ENCODE measurements at places on chromosomes 13 and 19.

DNA sequence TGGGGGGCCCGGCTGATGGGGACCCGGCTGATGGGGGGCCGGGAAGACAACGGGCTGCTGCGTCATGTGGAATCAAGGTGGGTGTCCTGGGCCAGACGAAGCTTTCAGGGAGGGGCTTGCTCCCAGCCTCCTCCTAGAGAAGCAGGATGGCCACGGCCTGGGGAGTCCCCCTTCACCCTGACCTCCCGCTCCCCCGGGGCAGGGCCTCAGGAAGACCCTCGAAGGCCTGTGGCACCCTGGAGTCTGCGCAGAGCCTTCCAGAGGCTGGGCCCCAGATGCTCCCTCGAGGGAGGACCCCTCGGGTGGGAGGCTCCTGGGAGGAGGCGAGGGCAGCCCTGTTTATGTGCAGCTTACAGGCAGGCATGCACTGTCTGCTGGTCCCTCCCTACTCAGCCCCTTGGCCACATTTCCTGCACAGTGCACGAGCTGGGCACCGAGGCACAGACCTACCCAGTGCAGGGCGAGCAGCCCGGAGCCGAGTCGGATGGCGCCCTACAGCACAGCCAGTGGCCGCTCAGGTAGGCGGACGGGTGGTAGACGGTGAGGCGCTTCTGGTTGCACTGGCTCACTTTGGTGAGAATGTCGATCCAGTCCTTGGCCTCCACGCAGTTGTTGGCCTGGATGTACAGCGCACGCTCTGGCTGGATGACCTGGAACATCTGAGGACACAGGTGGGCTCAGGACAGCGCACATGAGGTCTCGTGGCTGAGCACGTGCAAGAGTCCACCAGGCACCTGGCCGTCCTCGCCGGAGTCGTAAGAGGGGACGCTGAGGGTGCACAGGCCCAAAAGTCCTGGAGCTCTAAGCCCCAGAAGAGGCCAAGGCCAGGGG, 22.4 kb upstream of the C13orf46 start:
- H3K27ac ChIP-seq, result no peak overlapping the region
- peaks cover 5% of the 10 kb centered on the region for H3K36me3 ChIP-seq
- no peak for DNase-seq
- no peak overlapping the region for H3K4me3 ChIP-seq

DNA sequence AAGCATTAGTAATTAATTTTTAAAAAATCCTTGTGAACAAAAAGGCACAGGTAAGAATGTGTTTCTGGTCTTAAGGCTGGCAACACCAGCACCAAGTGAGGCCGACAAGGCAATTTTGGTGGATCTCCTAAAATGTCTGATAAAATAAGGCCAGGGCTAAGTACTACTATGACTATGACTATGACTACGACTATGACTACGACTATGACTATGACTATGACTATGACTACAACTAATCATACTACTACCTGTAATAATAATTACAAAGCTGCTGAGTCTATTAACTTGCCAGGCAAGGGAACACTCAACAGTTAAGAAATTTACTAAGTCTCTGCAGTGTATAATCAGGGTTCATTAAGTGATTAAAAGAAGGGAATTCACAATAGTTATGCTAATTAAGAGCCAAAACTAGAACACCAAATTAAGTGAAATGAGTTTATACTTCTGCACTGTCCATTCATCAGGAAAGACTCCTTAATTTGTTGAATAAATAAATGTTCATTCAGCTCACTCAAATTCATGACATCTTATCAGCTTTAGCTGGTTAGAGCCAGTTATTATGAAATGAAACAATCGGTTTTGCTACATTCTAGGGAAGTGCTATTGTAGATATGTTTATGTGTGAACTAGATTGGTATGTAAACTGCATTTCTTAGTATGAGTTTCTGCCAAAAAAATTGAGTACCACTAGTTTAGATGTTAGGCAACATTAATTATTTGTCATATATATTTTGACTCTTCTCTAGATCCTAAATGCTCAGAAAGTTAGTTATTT, 1626.2 kb upstream of the PCDH20 start:
- H3K4me3 ChIP-seq, result no peak overlapping the region
- no peaks in the 10 kb centered on the region for H3K36me3 ChIP-seq
- H3K27ac ChIP-seq, result no peak overlapping the region
- no peaks in the 10 kb centered on the region for H3K27me3 ChIP-seq
- H3K4me1 ChIP-seq, result no peaks in the 10 kb centered on the region

GRCh38 chr13:45016792-45017425, 27.6 kb downstream of the GPALPP1 start:
- H3K4me1 ChIP-seq, result no peaks in the 10 kb centered on the region
- no peaks in the 10 kb centered on the region for H3K27me3 ChIP-seq
- peaks cover 8% of the 10 kb centered on the region for H3K36me3 ChIP-seq
- no peak for DNase-seq
- H3K27ac ChIP-seq, result no peak overlapping the region

DNA sequence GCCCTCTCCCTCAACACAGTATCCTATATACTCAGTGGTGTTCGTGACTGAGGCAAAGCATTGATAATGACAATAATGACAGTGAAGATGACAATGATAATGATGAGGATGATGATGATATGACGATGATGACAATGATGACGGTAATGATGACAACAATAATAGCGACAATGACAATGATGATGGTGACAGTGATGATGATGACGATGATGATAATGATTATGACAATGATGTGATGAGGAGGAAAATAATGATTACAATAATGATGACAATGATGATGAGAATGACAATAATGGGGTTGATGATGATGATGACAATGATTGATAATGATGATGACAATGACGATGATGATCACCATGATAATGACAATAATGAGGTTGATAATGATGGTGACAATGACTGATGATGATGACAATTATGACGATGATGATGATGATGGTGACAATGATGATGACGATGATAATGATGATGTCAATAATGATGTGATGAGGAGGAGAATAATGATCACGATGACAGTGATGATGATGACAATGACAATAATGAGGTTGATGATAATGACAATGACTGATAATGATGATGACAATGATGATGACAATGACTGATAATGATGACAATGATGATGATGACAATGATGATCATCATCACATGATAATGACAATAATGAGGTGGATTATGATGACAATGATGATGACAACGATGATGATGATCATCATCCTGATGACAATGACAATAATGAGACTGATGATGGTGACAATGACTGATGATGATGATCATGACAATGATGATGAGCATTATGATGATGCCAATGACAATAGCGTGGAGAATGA, 16.7 kb downstream of the ELSPBP1 start:
- H3K27me3 ChIP-seq, result peaks cover 16% of the 10 kb centered on the region
- H3K4me1 ChIP-seq, result no peaks in the 10 kb centered on the region
- DNase-seq, result no peak

- H3K4me1 ChIP-seq, result no peaks in the 10 kb centered on the region
- no peak overlapping the region for H3K4me3 ChIP-seq
- no peak overlapping the region for H3K27ac ChIP-seq
- no peaks in the 10 kb centered on the region for H3K36me3 ChIP-seq
- no peak for DNase-seq
Measured at GRCh38 chr13:59088716-59089115, 1075.0 kb downstream of the DIAPH3 start.

DNA sequence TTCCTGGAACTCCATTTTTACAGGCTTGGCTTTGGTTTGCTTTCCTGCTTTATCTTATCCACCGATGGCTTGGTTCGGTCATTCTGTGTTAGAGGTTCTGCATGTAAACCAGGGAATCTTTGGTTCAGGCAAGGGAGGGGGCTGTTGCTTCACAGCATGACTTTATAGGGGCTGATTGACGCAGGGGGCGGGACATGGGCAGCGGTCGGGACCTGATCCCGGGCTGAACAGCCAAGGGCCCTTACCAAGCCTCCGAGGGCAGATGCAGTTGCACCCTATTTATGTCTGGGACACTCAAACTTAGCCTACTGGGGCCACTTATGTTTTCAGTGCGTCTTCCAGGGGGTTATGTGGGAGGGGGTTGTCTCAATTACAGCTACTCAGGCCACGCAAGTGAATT, 312.4 kb downstream of the ZNF536 start:
- H3K4me1 ChIP-seq, result peaks cover 48% of the 10 kb centered on the region
- DNase-seq, result no peak
- no peak overlapping the region for H3K4me3 ChIP-seq
- no peak overlapping the region for H3K27ac ChIP-seq
- H3K36me3 ChIP-seq, result no peaks in the 10 kb centered on the region

GRCh38 chr19:34645551-34645950, 31.4 kb downstream of the SCGB2B2 start:
- DNase-seq, result no peak
- H3K4me1 ChIP-seq, result no peaks in the 10 kb centered on the region

DNA sequence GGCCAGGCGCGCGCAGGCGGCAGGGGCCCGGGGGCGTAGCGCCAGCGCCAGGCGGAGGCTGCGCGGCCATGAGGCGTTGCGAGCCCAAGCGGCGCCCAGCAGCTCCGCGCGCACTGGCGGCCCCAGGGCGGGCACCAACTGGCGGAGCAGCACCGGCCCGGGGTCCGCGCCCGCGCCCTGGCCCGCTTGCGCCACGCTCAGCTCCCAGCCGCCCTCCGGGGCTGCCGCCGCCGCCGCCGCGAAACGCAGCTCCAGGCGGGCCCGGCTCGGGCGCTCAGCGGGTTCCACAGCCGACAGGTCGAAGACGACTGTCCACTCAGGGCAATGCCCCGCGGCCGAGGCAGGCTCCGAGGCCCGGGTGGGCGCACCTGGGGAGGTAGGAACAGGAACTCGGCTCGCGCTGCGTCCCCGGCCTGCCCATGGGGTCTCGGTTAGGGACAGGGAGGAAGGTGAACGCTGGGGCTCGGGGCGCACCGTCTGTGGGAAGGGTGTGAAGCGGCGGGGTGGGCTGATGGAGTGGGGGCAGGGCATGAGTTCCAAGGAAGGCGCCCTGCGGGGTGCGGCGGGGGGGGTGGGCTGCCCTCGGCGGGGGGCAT, 26.8 kb downstream of the CERS1 start:
- no peaks in the 10 kb centered on the region for H3K27me3 ChIP-seq
- H3K36me3 ChIP-seq, result peaks cover 10% of the 10 kb centered on the region
- H3K27ac ChIP-seq, result no peak overlapping the region
- DNase-seq, result no peak

GRCh38 chr13:37491661-37492060, 106.9 kb downstream of the POSTN start:
- no peak overlapping the region for H3K27ac ChIP-seq
- H3K4me1 ChIP-seq, result peaks cover 28% of the 10 kb centered on the region
- H3K36me3 ChIP-seq, result no peaks in the 10 kb centered on the region
- no peaks in the 10 kb centered on the region for H3K27me3 ChIP-seq
- DNase-seq, result no peak

DNA sequence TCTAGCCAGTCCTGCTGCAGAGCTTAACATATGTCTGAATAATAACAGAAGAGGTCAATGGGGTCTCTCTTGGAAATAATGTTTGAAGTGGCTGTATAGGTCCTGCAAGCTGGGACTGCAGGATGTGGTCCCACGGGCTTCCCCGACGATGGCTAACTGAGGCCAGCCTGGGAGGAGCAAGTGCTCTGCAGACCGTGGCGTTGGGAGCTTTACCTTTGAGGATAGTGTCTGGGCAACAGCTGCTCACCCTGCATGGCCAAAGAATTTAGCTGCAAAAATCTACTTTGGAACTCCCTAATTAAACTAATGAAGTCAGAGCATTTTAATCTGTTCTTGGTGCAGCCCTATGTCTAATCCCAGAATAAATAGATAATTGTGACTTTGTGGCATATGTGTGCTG, 18.2 kb upstream of the AMER2 start:
- no peak for DNase-seq
- no peak overlapping the region for H3K4me3 ChIP-seq
- H3K27me3 ChIP-seq, result peaks cover 23% of the 10 kb centered on the region

GRCh38 chr19:30851646-30852045, 479.5 kb downstream of the ZNF536 start:
- DNase-seq, result no peak
- no peak overlapping the region for H3K27ac ChIP-seq
- peaks cover 8% of the 10 kb centered on the region for H3K4me1 ChIP-seq
- H3K4me3 ChIP-seq, result no peak overlapping the region

DNA sequence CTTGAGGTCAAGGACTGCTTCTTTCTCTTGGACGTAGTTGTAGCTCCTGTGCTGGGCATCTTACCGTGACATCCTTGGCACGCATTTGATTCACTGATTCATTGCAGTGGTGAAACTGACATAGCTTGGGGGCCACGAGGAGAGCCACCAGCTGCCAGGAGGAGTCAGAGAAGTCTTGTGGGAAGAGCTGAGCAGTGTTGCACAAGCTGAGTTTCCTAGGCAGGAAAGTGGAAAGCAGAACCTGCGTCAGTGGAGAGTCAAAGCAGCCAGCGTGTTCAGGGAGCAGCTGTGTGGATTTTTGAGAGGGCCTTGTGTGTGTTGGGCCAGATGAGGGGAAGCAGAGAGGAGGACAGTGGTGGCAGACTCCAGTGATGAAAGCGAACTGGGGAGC, 5.3 kb upstream of the GPR183 start:
- no peak overlapping the region for H3K27ac ChIP-seq
- peaks cover 17% of the 10 kb centered on the region for H3K4me1 ChIP-seq
- peaks cover 34% of the 10 kb centered on the region for H3K36me3 ChIP-seq
- no peak for DNase-seq
- no peaks in the 10 kb centered on the region for H3K27me3 ChIP-seq

DNA sequence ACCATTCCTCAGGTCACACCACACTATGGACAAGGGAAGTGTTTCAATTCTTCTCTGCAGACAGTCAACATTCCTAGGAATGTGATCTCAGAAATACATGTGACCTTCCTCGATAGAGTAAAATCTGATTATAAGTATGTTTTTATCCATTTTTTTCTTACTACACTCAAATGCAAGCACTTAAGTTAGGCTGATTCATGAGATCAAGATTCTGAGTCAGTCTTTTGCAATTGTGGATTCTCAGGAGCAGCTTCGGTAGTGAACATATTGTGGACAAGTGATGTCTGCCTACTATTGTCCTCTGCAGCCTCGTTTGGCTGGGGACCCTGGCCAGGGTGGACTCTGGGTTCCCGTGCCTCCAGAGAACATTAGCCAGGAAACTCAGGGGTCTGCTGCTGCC, 3.2 kb downstream of the SERPINE3 start:
- H3K36me3 ChIP-seq, result no peaks in the 10 kb centered on the region
- H3K27ac ChIP-seq, result no peak overlapping the region
- no peaks in the 10 kb centered on the region for H3K27me3 ChIP-seq
- peaks cover 7% of the 10 kb centered on the region for H3K4me1 ChIP-seq
- no peak for DNase-seq

GRCh38 chr19:7905268-7905667, 1.6 kb downstream of the MAP2K7 start:
- peaks cover 11% of the 10 kb centered on the region for H3K4me1 ChIP-seq
- H3K27ac ChIP-seq, result peak overlapping the region; percentile 78
- peak overlapping the region; percentile 88 for H3K4me3 ChIP-seq
- no peak for DNase-seq

GRCh38 chr19:41702171-41702651, 6.2 kb upstream of the CEACAM5 start:
- no peak overlapping the region for H3K4me3 ChIP-seq
- no peaks in the 10 kb centered on the region for H3K36me3 ChIP-seq
- no peaks in the 10 kb centered on the region for H3K27me3 ChIP-seq
- H3K27ac ChIP-seq, result no peak overlapping the region
- H3K4me1 ChIP-seq, result no peaks in the 10 kb centered on the region

GRCh38 chr19:16677055-16677454, 16.1 kb downstream of the TMEM38A start:
- peaks cover 5% of the 10 kb centered on the region for H3K4me1 ChIP-seq
- H3K4me3 ChIP-seq, result no peak overlapping the region
- H3K27me3 ChIP-seq, result no peaks in the 10 kb centered on the region
- no peak overlapping the region for H3K27ac ChIP-seq
- DNase-seq, result no peak

GRCh38 chr19:55621205-55621672, 3.1 kb downstream of the ZNF784 start:
- peaks cover 8% of the 10 kb centered on the region for H3K36me3 ChIP-seq
- H3K4me1 ChIP-seq, result peaks cover 14% of the 10 kb centered on the region
- no peak overlapping the region for H3K27ac ChIP-seq
- no peak for DNase-seq
- no peak overlapping the region for H3K4me3 ChIP-seq
- H3K27me3 ChIP-seq, result no peaks in the 10 kb centered on the region

Data from type B pancreatic cell (in vitro differentiated cells).